ENCODE measurements at places on chromosomes 5 and 9. TPM values are rescaled to one million over a fixed set of nuclear protein-coding genes. Genes with fewer than 3 reads are reported as not detected.

LIFR gene
- not detected for total RNA-seq

PCDHGB3 gene
- total RNA-seq = 0.20 TPM

PPP6C gene
- total RNA-seq = 44.6 TPM

UBTD2 gene
- 3.9 TPM for total RNA-seq

PLEKHG4B gene
- not detected for total RNA-seq

SH2D3C gene
- 39.3 TPM for total RNA-seq

FAM81B gene
- 0.94 TPM for total RNA-seq

TMEM232 gene
- 1.0 TPM for total RNA-seq

TXNDC8 gene
- not detected for total RNA-seq

SHOC1 gene
- not detected for total RNA-seq

PCDHB5 gene
- not detected for total RNA-seq

KIF24 gene
- 0.25 TPM for total RNA-seq

DNA sequence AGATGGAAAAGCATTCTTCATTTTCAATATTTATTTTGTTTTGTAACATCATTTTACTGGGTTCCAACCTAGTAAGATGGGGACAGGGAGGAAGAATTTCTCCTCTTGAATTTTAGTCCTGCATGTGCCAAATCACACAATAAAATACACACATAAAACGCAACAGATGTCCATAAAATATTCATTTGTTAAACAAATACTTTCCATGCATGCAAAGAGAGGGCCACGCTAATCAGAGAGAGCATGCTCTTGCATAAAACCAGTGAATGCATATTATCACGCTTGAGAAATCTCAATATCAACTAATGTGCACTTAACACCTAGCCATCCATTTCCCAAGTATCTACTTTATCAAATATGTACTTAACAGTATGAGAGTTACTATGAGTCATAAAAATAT lies 212.6 kb upstream of the TARS1 start:
- no peak for DNase-seq

GRCh38 chr9:6367128-6367890 lies 39.1 kb downstream of the TPD52L3 start:
- DNase-seq = no peak

- DNase-seq = no peak
Measured at GRCh38 chr5:136164226-136164625, 28.7 kb downstream of the SMIM32 start.

GRCh38 chr5:170491479-170491878 lies 12.3 kb upstream of the KCNIP1 start:
- DNase-seq = no peak

- no peak for DNase-seq
Measured at GRCh38 chr9:77830618-77831285, 182.6 kb upstream of the GNA14 start.

DNA sequence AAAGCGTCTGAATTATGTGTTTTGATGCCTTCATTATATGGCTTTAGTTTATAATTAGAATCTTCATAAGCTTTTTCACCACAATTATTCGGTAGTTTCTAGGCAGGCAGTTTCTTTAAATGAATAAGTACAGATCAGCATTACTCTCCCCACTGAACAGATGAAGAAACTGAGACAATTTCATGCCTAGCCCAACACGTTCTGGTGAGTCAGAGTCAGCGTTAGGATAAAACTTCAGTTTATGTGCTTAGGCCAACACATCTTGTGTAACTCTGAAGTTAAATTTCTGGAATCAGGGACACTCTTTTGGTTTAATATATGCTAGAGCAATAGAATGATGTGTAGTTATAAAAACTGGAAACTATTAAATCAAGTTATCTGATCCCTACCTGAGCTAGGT lies 186.7 kb upstream of the ELL2 start:
- no peak for DNase-seq

DNA sequence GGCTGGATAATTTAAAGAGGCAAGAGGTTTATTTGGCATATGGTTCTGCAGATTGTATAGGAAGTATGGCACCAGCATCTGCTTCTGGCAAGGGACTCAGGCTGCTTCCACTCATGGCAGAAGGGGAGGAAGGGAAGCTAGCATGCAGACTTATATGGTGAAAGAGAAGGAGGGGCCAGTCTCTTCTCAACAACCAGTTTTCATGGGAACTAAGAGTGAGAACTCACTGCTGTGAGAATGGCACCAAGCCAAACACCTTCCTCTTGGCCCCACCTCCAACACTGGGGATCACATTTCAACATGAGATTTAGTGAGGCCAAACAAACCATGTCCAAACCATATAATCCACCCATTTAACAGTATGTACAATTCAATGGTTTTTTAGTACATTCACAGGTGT lies 113.3 kb upstream of the SHB start:
- DNase-seq = no peak

DNA sequence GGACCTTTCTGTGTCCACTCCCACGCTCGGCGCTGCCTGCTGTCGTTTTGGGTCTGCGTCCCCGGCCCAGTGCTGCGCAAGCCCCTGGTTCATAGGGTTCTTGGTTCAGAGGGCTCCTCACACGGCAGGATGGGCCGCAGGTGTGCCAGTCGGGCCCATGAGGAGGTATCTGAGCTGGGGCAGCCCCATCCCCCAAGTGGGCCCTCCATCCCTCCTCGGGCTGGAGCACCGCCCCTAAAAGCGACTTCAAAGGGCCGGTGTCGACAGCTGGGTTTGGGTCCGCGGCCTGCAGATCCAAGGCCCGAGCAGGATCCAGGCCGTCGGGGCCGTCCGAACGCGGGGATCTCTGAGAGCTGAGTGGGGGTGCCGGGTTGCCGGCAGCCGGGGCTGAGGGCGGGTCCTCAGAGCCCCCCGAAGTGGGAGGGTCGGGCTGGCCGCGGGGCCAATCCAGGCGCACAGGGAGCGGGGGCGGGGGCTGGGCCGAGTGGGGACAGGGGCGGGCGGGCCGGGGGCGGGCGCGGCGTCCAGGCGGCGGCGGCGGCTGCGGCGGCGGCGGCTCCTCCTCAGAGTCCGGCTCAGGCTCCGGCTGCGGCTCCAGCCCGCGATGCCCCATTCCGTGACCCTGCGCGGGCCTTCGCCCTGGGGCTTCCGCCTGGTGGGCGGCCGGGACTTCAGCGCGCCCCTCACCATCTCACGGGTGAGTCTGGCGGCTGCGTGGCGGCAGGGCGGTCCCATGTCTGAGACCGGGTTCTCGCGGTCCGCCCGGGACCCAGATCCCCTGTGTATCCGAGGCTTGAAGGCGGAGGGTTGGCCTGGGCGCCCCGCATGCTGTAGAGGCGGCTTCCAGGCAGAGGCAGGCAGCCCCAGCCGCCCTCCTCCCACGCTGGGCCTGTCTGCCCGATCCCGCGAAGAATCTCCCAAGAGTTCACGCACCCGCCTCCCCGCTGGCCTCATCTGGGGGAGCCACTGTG lies at the start of gene PDLIM4:
TSS of gene PDLIM4 (plus strand) at position 566 of the 971 bp plus-strand sequence. CDS start at position 605, 39 bp downstream.
- no peak for DNase-seq

GRCh38 chr5:150662731-150663516 lies 1.9 kb downstream of the MYOZ3 start:
- DNase-seq = no peak

- DNase-seq = no peak
Measured at GRCh38 chr5:911601-912000, 18.9 kb downstream of the TRIP13 start.

DNA sequence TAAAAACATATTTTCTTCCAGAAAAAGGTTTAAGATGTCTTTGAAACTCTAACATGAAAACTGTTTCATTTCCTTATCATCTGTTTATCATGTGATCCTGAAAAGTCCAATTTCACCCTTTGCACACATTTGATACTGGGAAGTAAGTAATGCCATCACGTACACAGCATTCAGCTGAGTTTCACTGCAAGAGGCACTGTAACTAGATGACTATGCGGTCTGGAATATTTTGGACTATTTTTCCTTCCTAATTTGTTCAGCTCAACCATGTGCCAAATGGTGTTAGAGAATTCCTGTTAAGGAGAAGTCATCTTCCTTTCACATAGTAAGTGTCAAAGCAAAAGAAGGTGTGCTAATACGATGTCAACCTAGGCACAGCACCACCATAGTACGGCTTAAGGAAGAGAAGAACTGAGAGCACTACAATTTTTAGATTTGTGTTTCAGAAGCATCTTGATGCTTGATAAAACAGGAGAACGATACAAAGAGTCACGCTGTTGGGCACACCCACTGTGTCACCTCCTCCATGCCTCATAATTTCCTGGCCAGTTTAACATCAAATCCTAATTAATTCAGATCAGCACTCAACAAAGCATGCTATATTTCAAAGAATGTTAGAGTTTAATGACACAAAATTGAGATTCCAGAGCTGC lies 77.5 kb downstream of the GNAQ start:
- DNase-seq = no peak

GRCh38 chr9:136762915-136763648 lies 1.2 kb downstream of the LCN15 start:
- DNase-seq = peak; percentile 50

DNA sequence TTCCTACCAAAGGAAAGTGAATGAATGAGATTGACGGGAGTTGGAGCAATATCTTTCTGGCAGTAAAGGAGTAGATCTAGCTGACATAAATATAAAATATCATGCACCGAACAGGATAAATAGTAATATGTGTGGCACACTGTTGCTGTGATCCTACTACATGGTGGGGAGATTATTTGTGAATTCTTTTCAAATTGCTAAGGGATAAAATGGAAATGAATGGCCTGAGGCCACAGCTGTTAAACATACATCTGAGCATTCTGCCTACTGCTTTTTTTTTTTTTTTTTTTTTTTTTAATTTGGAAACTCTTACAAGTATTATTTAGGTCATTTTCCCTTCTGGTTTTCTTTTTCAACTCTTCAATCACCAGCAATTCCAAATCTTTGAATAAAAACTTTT lies 66.8 kb downstream of the MEF2C start:
- DNase-seq = no peak

DNA sequence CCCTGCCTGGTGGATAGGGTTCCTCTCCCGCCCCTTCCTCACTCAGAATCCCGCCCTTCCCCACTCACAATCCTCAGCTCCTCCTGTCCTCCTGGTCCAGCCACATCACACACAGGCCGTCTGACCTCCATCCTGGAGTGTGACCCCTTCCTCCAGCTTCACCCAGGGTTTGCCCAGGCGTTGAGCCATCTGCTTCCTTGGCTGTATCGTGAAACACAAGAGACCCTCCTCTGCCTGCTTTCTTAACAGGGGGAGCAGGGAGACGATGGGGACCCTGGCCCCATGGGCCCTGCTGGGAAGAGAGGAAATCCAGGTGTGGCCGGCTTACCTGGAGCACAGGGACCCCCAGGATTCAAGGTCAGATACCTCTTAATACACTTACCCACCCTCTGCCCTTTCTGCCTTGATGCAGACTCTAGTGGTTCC lies 32.3 kb upstream of the ORM1 start:
- no peak for DNase-seq

GRCh38 chr9:70112981-70113380 lies 69.3 kb downstream of the MAMDC2 start:
- DNase-seq = no peak

DNA sequence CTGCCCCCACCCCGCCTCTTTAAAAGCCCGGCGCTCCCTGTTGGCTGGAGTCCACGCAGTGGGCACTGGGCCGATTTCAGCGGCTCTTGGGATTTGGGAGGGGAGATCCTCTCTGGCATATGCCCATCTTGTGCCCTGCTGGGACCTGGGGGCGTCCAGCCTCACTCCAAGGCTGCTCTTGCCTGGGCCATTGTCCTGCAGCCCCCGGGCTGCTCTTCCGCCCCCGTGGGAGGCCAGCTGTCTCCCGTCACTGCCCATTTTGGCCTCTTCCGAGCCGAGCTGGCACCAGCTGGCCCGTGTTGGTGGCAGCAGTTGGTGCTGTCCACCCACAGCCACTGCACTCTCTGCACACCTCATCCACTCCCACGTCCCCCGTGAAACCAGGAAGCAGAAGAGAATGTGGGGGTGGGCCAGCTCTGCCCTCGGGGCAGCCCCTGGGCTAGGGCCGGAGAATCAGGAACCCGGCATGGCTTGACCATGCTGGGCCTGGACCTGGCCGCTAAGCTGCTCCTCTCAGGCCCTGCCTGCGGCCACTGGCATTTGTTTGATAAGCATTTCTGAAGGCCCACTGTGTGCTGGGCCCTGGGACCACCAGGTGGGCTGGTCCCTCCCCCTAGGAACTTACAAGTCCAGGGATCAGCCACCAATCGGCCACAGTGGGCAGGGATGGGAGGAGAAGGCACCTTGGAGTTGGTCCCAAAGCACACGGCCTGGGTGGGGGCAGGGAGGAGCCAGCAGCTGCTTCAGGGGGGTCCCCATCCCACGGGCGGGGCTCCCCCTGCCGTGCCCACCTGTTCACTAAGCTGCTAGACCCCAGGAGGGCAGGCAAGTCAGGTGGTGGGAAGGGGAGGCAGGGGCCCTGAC lies 2.2 kb downstream of the C8G start:
- DNase-seq = no peak

GRCh38 chr5:99033014-99033900 lies 104.5 kb upstream of the CHD1 start:
- peak; percentile 44 for DNase-seq

GRCh38 chr9:89646189-89646939 lies 41.6 kb downstream of the GADD45G start:
- DNase-seq = no peak

DNA sequence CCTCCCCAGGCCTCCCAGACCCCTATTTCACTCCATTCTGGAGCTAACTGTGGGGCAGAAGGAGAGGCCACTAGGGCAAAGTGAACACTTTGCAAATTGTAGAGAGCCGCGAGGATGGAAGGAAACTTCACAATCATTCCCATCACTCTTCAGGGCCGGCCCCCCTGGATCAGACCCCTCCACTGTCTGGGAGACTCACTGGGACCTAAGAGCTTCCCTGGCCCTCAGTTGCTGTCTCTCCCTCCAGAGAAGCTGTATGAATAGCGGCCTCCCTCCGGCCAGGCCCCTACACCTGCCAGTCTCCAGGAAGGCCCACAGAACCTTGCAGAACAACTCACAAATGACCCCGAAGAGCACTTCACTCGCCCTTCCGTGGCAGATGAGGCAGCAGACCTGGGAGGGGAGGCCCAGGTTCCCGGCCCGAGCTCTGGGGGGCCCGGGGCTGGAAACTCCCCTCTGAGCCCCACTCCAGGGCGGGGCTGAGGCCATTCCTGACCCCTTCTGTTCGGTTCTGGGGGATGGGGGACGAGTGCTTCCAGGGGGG lies 141.9 kb upstream of the IER5L start:
- no peak for DNase-seq

DNA sequence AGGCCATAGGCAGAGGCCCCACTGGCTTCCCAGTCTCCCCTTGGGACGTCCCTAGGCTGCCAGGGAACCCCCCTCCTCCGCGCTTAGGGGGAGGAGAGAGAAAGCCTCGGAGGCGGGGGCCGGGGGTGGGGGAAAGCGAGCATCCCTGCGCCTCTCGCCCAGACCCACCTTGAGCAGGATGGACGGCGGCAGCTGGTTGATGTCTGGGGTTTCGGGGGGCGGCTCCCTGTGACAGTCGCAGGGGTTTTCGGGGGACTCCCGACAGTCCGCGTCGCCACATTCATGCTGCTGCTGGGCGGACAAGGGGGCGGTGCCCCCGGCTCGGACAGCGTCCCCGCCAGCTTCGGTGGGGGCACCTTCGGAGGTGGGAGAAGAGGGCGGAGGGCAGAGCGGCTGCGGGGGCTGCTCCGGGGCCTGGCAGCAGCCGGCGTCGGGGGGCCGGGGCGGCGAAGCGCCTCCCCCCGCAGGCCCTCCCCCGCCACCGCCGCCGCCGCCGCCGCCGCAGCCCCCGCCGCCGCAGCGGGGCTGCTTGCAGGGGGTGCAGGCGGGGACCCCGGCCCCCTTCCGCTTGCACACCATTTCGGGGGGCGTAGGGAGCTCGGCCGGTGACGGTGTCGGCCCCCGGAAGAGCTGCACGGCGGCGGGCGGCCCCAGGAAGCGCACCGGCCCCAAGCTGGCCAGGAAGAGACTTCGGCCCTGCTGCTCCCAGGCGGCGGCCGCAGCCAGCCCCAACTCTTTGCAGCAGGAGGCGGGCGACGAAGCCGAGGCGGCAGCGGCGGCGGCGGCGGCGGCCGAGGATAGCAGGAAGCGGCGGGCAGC lies 1.2 kb downstream of the FBXL17 start:
- DNase-seq = peak; percentile 34
